ENCODE measurements at places on chromosomes 16 and 17. TPM values are rescaled to one million over a fixed set of nuclear protein-coding genes. Genes with fewer than 3 reads are reported as not detected.

The BCL6B gene
- total RNA-seq: not detected

The RASD1 gene
- total RNA-seq: 2.9 TPM

The SLC12A3 gene
- 0.35 TPM for total RNA-seq

- DNase-seq: no peak
Observed at GRCh38 chr17:48127371-48128051, 19.9 kb downstream of the SNX11 start.

DNA sequence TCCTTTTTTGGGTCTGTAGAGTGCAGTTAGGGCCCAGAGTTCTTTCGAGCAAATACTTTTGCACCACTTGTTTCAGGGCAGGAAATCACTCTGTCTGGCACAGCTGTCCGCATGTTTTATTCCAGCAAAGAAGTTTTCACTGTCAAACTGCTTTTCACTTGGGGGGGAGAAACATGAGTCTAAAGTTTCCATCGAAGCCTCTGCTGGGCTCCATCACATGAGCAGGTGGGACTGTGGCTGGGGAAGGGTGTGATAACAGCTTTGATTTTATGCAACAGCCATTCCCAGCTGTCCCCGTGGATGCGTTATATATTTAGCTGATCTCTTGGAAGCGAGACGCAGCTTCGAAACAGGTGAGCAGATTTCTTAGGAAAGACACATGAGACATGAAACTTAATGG is 288.6 kb downstream of the SNX29 start:
- no peak for DNase-seq

GRCh38 chr16:57482845-57483545 is 3.3 kb downstream of the DOK4 start:
- DNase-seq: no peak

- DNase-seq: no peak
Observed at GRCh38 chr16:75038036-75038858, 39.4 kb downstream of the ZNRF1 start.
